ENCODE measurements at places on chromosomes 13 and 19.

DNA sequence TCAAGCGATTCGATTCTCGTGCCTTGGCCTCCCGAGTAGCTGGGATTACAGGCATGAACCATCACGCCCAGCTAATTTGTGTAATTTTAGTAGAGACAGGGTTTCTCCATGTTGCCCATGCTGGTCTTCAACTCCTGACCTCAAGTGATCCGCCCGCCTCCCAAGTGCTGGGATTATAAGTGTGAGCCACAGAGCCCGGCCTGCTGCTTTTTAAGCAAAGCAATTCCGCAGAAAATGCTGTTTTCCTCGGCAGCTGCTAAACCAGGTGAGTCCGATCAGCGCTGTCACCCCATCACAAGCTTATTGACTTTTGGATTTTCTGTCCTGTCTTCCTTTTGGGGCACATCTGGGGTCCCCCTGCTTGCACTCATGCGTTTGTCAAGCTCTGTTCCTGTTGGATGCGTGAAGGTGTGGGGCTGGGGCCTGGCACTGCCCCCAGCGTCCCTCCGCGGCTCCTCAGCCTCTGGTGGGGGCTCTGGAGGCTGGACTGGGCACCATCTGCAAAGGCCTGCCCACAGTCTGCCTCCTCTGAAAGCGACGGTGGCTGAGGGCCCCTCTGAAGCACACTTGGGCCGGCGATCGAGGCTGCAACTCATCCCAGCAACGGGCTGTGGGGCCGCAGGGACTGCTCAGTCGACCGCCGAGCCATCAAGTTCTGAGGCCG, 25.7 kb downstream of the CEBPG start:
- DNase-seq, result no peak

DNA sequence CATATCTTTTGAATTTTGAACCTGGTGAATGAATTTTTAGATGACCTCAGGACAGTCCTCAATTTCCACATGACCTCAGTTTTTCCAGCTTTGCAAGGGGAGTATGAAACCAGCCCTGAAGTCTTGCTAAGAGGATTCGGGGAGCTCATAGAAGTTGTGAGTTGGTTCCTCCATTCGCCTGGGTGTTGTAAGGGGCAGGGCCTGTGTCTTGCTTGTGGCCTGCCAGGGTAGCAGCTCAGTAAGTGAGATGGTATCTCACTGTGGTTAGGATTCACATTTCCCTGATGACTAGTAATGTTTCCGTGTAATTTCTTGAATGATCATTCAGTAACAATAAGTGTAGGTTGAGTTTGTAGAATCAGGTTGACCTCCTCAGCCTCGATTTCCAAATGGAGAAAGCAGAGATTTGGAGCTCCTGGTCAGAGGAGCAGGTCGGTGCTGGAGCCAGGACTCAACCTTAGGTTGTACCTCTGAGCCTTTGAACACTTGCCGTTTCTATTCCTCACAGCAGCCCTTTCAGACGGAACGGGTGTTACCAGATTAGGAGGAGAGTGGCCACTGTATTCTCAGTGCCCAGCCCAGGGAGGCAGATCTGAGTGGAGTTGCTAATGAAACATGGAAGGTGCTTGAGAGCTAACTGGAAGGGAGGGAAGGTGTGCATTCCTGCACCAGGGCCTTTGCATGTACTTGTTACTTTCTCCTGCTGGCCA, 14.6 kb downstream of the NACC1 start:
- DNase-seq, result no peak

DNA sequence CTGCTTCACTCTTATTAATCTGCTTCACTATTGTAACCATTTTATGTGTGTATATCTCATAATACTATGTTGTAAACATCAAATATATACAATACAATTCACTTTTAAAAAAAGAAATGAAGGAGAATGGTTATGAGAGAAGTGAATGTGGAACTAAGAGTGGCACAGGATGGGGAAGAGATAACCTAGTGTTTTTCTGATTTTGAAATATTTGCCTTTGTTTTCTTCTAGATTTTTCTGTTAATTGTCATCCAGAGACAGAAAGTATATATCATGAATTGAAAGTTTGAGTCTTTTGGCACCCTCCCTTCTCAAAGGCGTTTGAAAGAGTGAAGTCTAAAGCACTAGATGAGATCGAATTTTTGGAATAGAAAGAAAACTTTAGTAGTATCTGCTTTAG, 2.8 kb downstream of the DNAJC3 start:
- DNase-seq, result no peak

DNA sequence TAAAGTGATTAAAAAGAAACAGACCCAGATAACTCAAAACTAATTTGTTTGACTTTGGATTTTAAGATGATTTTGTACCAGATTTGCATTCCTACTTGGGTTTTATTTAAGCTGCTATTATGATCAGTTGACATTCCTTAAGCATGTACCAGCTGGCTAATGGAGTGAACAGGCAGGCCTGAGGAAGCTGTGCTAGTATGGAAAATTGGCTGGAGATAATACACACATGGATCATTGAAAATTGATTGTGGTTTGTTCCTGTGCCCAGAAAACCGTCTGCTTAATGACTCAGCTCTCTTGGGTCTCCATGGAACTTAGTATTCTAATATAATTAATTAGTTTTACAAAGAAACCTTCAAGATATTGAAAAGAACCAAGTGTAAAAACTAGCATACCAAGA, 22.6 kb downstream of the POLR1D start:
- DNase-seq, result no peak

- no peak for DNase-seq
Measured at GRCh38 chr13:30255696-30256095, 51.7 kb downstream of the KATNAL1 start.

DNA sequence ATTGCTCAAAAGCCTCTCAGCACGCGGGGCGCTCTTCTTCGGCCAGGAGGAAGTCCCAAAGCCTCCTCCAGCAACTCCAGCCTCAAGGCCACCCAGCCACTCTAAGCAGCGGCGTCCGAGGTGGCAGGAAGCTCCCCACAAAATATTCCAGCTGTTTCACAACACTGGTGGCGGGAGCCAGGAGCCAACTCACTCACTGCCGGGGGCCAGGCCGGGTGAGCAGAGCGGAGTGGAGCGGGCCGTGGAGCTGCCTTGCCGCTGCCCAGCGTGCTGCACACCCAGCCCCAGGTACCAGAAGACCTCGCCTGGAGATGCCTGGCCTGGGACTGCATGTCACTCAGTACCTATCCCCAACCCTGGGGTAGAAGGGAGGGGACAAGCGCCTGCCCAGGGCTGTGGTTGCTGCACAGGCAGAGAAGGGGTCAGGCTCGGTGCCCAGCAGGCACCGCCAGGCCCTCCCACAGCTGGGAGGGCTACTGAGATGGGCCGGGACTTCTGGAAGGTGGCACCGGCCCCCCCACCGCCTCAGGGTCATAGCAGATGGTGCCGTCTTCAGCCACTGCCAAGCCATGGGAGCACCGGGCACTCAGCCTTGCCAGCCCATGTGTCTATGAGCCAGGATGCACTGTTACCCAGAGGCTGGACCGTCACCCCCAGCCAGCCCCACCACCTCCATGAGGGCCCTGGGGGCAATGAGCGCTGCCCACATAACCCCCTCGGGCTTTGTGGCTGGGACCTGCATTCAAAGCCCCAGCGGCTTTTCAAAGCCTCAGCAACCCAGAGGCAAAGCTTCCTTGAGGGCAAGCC, 59.2 kb downstream of the MLLT1 start:
- DNase-seq, result no peak

DNA sequence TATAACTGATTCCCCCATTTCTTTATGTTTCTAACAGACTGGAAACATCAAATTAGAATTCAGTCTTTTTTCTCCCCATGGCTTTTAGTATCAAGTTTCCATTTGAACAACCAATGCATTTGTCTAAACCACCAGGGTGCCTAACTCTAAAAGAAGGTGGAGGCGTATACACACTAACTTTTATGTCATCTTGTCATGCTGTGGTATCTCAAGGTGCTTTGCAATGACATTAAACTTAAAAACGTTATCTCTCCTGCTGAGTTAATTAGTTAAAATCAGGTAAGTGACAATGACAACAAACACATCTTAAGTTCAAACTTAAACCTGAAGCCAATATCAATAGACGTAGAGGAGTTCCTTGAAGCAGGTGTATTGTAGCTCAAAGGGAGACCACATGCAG, 1001.7 kb downstream of the PCDH17 start:
- no peak for DNase-seq

- no peak for DNase-seq
Measured at GRCh38 chr19:46609511-46610412, 8.6 kb downstream of the CALM3 start.

GRCh38 chr13:107743100-107743499, 472.2 kb downstream of the LIG4 start:
- no peak for DNase-seq

GRCh38 chr19:4064149-4064495, 2.6 kb downstream of the ZBTB7A start:
- no peak for DNase-seq

- no peak for DNase-seq
Measured at GRCh38 chr19:10543420-10544241, at the start of gene ATG4D. ATG4D (plus strand) TSS chr19:10543904; CDS start chr19:10544091, 187 bp downstream.

- DNase-seq, result no peak
Measured at GRCh38 chr13:77599351-77599750, 63.8 kb downstream of the SCEL start.

DNA sequence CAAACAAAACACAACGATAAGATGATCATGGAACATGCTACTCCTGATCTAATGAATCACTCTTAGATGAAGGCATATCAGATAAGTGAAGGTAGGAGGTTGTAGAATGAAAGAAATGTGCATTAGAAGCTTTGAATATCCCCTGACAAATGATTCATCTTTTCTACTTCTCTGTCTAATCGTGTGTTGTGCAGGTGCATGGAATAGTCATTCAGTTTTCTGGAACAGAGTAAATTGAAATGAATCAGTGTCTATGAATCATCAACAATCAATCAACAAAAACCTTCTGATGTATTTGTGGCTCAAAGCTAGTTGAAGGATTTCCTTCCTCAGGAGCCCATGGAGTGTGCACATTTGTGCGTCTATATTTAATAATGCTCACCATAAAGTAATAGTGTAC, 1290.4 kb upstream of the PCDH20 start:
- DNase-seq, result no peak

GRCh38 chr19:2604747-2605329, 97.7 kb downstream of the GNG7 start:
- DNase-seq, result no peak

GRCh38 chr13:92488249-92488852, 738.3 kb upstream of the GPC6 start:
- no peak for DNase-seq

- DNase-seq, result no peak
Measured at GRCh38 chr19:53908935-53909415, at the start of gene CACNG7. CACNG7 (plus strand) TSS chr19:53909278; CDS start chr19:53912832, 3,554 bp downstream.

GRCh38 chr19:51664997-51665396, 18.4 kb upstream of the SIGLEC14 start:
- no peak for DNase-seq

- DNase-seq, result no peak
Measured at GRCh38 chr13:19573120-19573716, 11.9 kb upstream of the TPTE2 start.

DNA sequence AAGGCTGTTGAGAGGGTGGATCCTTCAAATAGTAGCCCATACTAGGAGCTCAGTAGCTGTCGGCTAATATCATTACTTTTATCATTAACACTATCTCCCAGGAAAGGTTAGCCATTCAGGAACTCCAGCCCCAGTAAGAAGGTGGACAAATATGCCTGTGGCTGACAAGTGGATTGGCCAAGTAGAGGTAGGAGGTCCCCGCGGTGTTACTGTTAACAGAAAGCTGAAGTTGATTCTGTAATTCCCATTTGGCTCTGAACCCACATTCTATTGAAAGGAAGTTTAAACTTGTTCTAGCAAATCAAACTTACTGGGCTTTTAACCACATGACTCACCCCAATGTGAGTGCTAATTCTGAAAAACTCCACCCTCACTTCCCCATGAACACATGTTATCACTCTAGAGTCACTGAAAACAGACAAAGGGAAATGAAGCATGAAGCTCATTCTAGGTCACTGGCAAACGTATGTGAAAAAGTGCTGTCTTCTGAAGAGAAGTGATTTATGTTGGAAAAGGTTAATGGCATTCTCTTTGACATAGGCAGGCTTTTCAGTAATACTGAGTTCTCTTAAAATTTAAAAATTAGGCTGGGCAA, 273.5 kb downstream of the FGF14 start:
- no peak for DNase-seq

GRCh38 chr19:485077-485476, 11.2 kb upstream of the MADCAM1 start:
- DNase-seq, result no peak

DNA sequence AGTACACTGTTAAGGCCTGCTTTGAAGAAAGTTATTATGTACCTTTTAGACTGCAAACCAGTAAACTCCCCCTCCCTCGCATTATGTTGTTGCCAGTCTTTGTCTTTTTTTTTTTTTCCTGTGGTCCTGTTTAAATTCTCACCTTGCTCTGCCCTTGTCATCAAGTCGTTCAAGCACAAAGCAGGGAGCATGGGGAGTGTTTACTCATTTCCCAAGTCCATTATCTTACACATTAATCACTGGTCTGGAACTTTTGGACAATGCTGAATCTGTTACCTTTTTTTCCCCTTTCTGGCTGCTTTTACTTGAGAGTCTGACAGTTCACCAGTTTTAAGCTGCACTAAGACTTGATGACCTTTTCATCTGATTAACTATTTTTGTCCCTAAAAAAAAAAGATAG, 108.2 kb downstream of the DACH1 start:
- DNase-seq, result no peak

- DNase-seq, result no peak
Measured at GRCh38 chr13:40503011-40503410, 163.4 kb downstream of the FOXO1 start.
